ENCODE measurements at places on chromosomes 4 and X. TPM values are rescaled to one million over a fixed set of nuclear protein-coding genes. Genes with fewer than 3 reads are reported as not detected.

The LRP2BP gene
- 0.33 TPM for total RNA-seq

The NAA11 gene
- total RNA-seq: not detected

The TXK gene
- 0.70 TPM for total RNA-seq

The UBE2A gene
- 43.0 TPM for total RNA-seq

The EPGN gene
- total RNA-seq: not detected

The POU3F4 gene
- 3.6 TPM for total RNA-seq

The HTN1 gene
- total RNA-seq: not detected

The HELT gene
- total RNA-seq: 0.28 TPM

Measured in WTC11 (cell line).